ENCODE measurements at places on chromosomes 11 and 22.

- DNase-seq: no peak
Measured at GRCh38 chr22:30695351-30695851, 727 bp downstream of the OSBP2 start.

GRCh38 chr11:109507836-109508561 lies 86.0 kb downstream of the C11orf87 start:
- DNase-seq: no peak

GRCh38 chr11:125305345-125305744 lies 140.8 kb downstream of the PKNOX2 start:
- DNase-seq: no peak

- no peak for DNase-seq
Measured at GRCh38 chr22:41687901-41688364, 734 bp downstream of the SNU13 start.

DNA sequence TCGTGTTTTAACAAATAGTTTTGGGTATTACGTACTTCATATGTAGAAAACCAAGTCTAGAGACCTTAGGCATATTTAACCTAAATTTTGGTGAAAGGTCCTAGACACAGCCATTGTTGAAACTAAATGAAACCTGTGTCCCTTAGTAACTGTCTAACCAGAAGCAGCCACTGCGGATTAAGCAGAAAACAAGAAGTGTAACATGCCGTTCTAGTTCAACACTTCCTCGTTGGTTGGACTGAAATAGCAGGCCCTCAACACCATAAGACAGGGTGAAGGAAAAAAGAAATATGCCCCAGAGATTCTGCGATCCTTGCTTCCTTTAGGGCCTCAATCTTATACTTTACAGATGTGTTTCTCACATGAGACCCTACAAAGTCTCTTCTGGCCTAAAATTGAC lies 2.0 kb downstream of the NAA40 start:
- no peak for DNase-seq

DNA sequence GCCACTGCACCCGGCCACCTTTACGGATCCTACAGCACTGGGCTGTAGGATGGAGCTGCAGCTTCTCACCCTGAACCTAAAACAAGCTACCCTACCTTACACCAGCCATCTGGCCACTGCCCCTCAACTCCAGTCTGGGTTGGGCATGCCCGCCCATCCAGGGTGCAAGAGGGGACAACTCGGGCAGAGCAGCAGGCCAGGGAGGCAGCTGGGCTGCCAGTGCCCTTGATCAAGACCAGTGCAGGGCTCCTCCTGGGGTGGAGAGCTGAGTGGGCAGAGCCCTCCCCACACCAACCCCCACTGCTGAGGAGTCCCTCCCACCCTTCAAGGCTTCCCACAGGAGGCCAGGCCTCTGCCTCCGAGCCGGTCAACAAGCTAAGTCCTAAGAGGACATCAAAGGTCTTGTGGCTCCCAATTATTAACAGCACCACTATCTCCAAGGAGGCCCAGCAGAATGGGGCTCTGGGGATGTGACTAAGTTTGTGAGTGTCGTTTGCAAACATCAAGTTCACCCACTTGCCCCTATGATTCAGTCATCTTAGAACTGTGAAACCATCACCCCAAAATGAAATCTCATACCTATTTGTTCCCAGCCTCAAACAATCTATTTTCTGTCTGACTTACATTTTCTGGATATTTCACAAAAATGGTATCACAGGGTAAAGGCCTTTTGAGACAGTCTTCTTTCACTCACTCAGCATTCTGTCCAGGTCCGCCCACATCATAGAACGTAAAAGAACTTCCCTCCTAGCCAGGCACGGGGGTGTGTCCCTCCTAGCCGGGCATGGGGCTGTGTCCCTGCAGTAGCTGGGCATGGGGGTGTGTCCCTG lies 11.0 kb downstream of the GATD1 start:
- DNase-seq: no peak

- DNase-seq: no peak
Measured at GRCh38 chr11:17489751-17490150, 13.1 kb upstream of the ABCC8 start.

DNA sequence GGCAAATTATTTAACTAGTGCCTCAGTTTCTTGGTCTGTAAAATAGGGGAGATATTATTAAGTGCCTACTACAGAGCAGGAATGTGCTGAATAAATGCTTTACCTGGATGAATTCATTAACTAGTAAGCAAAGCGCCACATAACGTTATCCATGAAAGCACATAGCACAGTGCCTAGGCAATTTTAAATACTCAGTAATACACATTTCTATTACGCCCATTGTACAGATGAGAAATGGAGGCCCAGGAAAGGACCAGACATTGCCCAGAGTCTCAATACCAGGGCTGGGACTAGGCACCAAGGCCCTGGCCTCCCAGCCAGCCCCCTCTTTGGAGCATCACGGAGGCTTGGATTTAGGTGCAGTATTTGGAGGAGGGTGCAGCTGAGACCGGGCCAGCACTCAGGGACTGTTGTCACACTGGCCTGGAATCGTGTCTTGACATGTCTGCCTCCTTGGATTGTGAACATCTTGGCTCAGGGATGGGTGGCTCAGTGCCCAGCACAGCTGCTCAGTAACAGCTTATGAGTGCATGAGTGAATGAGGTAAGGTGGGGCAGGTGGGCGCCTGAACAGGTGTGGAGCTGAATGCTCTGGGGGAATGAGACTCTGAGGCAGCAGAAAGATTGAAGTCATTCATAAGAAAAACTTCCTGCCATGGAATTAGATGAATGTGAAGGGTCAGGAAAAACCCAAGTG lies 42.1 kb upstream of the TPBGL start:
- no peak for DNase-seq

DNA sequence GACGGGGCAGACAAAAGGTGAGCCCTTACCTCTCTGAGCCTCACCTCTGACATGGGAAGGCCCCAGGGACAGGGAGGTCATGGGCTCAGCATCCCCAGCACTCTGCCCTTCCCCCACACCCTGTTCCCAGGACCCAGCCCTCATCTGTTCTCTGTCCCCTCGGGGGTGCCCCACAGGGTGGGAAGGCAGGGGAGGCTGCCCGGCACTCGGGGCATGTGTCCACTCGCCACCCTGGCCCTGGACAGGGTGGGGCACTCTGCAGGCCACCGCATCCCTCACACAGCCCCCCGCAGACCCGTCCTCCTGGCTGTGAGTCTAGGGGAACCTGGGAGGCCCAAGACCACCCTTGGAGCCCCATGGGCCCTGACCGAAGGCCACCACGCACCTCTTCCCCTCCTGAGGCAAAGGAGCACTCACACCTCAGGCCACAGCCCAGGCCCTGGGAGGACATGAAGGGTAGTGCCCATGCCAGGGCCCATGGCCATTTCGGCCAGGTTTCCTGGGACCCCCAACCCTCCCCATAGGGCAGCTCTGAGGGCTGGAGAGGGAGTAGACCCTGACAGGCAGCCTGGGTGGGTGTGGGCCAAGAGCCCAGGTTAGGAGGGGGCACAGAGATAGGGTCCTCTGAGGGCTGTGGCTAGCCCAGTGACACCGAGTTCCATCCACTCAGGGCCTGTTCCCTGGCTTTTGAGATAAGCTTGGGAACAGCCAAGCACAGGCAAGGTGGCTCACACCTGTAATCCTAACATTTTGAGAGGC lies 193.1 kb downstream of the IGLL1 start:
- no peak for DNase-seq

DNA sequence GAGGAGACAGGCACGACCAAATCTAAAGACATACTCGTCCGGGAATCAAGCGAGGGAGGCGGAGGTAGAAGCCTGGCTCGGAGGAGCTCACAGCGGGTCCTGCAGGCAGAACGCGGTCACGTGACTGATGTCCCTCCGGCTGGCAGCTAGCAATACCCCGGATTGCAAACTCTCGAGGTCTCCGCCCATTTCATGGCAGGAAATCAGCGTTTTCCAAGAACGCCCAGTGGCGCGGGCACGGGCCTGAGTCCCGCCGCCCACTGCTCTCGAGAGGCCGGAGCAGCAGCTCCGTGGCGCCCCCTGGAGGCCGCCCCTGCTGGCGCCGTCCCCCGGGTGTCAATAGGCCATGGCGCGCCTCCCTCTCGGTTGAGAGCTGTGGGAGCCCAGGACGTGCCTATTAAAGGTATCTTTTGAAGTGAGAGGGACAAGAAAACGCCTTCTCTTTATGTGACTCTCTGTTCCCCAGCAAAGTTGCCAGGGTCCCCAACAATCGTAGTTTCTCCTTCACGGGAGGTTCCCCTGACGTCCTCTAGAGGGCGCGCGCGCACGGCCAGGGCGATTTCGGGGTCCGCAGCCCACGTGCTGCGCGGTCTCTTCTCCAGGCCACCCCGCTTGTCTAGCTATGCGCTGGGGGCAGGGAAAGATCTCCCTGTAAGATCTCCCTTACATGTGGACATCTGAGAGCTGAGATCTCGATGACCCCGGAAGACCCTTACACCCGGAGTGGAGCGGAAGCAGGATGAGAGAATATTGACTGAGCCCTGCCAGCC lies 37.3 kb upstream of the RBFOX2 start:
- peak; percentile 53 for DNase-seq

- DNase-seq: no peak
Measured at GRCh38 chr11:75562836-75563484, 907 bp downstream of the SERPINH1 start.

- DNase-seq: no peak
Measured at GRCh38 chr22:37897807-37898206, 8.3 kb upstream of the MICALL1 start.

DNA sequence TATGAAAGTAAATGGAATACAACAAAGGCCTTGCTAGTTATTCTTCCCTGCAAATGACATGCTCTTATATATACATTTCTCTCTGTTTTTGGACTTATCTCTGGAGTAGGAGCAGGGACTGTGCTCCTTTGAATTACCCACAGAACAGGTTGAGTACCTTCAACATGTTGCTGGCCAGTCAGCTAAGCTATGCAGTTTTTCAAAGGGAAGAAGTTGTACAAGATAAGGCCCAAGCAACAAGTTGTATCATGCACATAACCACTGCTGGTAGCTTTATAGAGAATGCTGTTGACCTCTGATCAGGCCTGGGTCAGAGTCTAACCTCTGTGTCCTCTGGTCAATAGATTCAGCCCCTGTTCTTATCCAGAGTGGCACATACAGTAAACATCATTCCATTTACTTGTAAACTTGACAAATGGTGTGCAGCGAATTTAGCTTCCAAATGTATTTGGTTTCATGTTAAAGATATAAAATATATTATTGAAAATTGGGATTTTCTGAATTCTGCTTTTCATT lies 99.6 kb downstream of the C11orf87 start:
- DNase-seq: no peak

DNA sequence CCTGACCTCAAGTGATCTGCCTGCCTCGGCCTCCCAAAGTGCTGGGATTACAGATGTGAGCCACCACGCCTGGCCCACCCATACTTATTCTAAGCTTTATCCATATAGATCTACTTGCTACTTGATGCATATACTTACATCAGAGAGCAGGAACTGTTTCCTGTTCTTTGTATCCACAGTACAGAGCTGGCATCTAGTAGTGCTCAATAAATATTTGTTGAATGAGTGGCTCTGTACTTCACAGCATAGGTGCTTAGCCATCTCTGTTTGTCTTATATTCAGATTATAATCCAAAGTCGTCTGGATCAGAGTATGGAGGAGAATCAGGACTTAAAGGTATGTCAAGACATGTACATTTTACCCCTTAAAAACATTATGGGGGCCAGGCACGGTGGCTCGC lies 38.6 kb upstream of the DLAT start:
- DNase-seq: no peak
